ENCODE measurements at places on chromosomes 5 and 9. TPM values are rescaled to one million over a fixed set of nuclear protein-coding genes. Genes with fewer than 3 reads are reported as not detected.
A peak's percentile ranks its signal among the peaks of the same experiment; 100 is the strongest.

DNA sequence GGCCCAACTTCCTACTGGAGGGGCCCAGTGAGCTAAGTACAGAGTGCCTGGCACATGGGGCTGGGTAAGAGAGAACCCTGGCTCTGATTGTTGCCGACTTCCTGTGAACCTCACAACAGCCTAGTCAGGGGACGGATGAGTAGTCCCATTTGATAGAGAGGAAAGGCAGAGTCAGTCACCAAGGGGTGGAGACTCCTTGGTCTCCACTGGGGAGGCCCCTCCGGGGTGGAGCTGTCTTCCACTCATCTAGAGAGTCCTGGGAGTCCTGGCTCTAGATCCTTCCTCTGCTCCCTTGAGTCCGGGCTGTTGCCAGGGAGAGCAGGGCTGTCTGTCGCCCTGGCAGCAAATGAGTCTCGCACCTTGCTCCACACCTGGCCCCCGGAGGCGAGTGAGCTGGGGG lies 8.0 kb downstream of the GRK6 start:
- peak; percentile 76 for DNase-seq
- peaks cover 71% of the 10 kb centered on the region for H3K4me1 ChIP-seq
- peak overlapping the region; percentile 88 for H3K27ac ChIP-seq
- H3K27me3 ChIP-seq: no peaks in the 10 kb centered on the region
- H3K36me3 ChIP-seq: peaks cover 84% of the 10 kb centered on the region
- H3K4me3 ChIP-seq: peak overlapping the region; percentile 33

The ABCA1 gene
- total RNA-seq: 0.20 TPM

The DBH gene
- total RNA-seq: not detected

The PTGER4 gene
- 62.8 TPM for total RNA-seq

- peaks cover 8% of the 10 kb centered on the region for H3K4me1 ChIP-seq
- peaks cover 34% of the 10 kb centered on the region for H3K27me3 ChIP-seq
- no peak overlapping the region for H3K27ac ChIP-seq
- no peak for DNase-seq
These were observed 4.9 kb upstream of the NXNL2 start for GRCh38 chr9:88530051-88530450.

The IL31RA gene
- not detected for total RNA-seq

- peaks cover 60% of the 10 kb centered on the region for H3K27me3 ChIP-seq
- peaks cover 14% of the 10 kb centered on the region for H3K4me1 ChIP-seq
- H3K4me3 ChIP-seq: peak overlapping the region; percentile 68
- H3K36me3 ChIP-seq: peaks cover 10% of the 10 kb centered on the region
These were observed 855 bp downstream of the MCC start for GRCh38 chr5:113487416-113487780.

The HMCN2 gene
- total RNA-seq: not detected

- DNase-seq: no peak
- H3K27ac ChIP-seq: no peak overlapping the region
- no peaks in the 10 kb centered on the region for H3K4me1 ChIP-seq
- H3K27me3 ChIP-seq: peaks cover 15% of the 10 kb centered on the region
- H3K36me3 ChIP-seq: no peaks in the 10 kb centered on the region
These were observed 16.6 kb upstream of the TGFBI start for GRCh38 chr5:136012041-136012804.

The REEP2 gene
- 2.9 TPM for total RNA-seq

- H3K27me3 ChIP-seq: peaks cover 2% of the 10 kb centered on the region
- DNase-seq: no peak
- no peak overlapping the region for H3K27ac ChIP-seq
- no peaks in the 10 kb centered on the region for H3K36me3 ChIP-seq
- H3K4me1 ChIP-seq: peaks cover 63% of the 10 kb centered on the region
These were observed 39.1 kb upstream of the GZMA start for GRCh38 chr5:55063220-55063863.

DNA sequence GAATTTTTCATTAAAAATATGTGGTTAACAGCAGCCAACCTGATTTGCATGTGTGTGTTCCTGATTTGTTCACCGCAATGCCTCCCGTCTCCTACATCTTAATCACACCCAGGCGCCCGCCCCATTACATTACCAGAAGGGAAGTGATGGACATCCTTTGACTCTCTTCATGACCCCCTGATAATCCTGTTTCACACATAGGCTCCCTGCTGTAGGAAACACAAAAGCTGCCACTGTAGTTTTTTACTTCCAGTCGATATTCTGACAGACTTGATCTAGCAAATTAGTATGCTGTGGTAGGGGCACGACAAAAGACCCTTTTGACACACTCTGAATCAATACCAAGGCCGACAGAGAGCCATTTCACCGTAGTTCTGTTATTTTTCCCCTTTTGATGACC lies 287.8 kb upstream of the ISL1 start:
- H3K4me3 ChIP-seq: no peak overlapping the region
- no peaks in the 10 kb centered on the region for H3K4me1 ChIP-seq
- H3K36me3 ChIP-seq: no peaks in the 10 kb centered on the region

GRCh38 chr5:152271420-152271819 lies 133.7 kb downstream of the NMUR2 start:
- DNase-seq: no peak
- no peaks in the 10 kb centered on the region for H3K4me1 ChIP-seq
- no peak overlapping the region for H3K4me3 ChIP-seq
- no peaks in the 10 kb centered on the region for H3K36me3 ChIP-seq

The AK8 gene
- total RNA-seq: not detected

The CCDC171 gene
- total RNA-seq: 2.3 TPM

DNA sequence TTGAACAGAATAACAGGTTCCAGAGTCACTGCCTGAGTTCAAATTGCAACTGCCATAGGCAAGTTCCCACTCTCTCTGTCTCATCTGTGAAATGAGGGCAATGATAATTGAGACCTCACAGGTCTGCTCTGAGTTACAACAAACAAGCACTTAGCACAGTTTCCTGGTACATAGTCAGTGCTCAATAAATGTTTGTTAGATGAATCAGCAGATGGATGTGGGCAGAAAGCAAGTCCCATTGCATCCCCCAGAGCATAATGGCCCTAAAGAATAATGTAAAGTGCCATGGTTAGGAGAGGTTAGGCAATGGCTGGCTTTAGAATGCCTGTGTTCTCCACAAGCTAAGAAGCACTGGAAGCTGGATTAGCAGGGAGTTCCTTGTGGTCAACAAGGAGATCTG lies 136.5 kb upstream of the LARP1 start:
- no peaks in the 10 kb centered on the region for H3K36me3 ChIP-seq
- H3K27me3 ChIP-seq: peaks cover 10% of the 10 kb centered on the region
- H3K4me1 ChIP-seq: no peaks in the 10 kb centered on the region
- DNase-seq: no peak
- H3K4me3 ChIP-seq: no peak overlapping the region

GRCh38 chr5:98425640-98426039 lies 347.8 kb upstream of the RGMB start:
- no peak for DNase-seq
- H3K4me3 ChIP-seq: no peak overlapping the region
- no peaks in the 10 kb centered on the region for H3K36me3 ChIP-seq
- peaks cover 3% of the 10 kb centered on the region for H3K4me1 ChIP-seq

DNA sequence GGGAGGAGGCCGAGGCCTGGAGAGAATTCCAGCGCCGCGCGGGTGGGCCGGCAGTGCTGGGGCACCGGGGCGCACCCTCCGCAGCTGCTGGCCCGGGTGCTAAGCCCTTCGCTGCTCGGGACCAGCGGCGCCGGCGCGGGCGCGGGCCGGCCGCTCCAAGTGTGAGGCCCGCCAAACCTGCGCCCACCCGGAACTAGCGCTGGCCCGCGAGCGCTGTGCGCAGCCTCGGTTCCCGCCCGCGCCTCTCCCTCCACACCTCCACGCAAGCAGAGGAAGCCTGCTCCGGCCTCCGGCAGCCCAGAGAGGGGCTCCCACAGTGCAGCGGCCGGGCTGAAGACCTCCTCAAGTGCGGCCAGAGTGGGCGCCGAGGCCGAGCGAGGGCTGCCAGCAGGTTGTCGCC lies 7.7 kb upstream of the SRFBP1 start:
- no peak overlapping the region for H3K27ac ChIP-seq
- H3K27me3 ChIP-seq: peaks cover 20% of the 10 kb centered on the region
- H3K36me3 ChIP-seq: no peaks in the 10 kb centered on the region

DNA sequence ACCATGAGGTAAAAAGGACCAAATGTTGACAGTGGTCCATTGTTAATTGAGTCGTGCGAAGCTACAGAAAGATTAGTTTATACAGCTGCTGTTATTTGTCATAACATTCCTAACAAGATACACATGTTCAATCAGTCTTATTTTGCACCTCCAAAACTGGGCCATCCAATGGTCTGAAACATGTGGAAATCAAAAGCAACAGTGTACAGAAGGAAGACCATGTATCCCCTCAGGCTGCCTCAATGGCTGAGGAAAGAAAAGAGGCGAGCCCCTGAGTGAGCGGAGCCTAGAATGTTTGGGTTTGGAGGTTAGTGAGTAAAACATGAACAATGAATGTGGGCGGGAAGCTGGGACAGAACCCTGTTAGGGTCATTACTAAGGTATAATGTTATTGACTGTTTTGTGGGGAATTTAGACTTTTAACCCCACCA lies 35.6 kb downstream of the NFIB start:
- H3K4me1 ChIP-seq: no peaks in the 10 kb centered on the region
- peaks cover 7% of the 10 kb centered on the region for H3K27me3 ChIP-seq
- no peak for DNase-seq
- H3K27ac ChIP-seq: no peak overlapping the region

DNA sequence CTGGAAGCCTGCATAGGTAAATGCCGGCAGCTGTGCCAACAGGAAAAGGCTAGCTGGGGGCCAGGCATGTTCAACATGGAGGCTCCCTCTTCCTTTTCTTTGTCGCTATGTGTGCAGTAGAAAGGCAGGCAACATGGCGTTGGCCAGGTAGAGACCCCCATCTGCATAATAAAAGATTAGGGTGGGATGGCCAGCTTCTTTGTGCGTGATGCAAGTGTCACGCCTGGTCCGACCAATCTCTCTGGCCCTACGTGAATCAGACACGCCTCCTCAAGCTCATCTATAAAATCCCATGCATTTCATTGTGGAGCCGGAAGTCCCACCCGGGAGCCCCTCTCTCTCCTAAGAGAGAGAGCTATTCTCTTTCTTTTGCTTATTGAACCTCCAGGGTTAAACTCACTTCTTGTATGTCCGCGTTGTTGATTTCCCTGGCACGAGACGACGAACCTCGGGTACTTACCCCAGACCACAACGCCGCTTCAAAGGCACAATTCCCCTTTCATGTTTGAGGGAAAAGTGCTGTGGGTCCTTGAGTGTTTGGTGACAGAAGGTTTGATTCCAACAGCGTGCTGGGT lies 25.0 kb upstream of the C5orf47 start:
- H3K4me3 ChIP-seq: no peak overlapping the region
- DNase-seq: no peak
- no peaks in the 10 kb centered on the region for H3K27me3 ChIP-seq
- peaks cover 17% of the 10 kb centered on the region for H3K4me1 ChIP-seq

DNA sequence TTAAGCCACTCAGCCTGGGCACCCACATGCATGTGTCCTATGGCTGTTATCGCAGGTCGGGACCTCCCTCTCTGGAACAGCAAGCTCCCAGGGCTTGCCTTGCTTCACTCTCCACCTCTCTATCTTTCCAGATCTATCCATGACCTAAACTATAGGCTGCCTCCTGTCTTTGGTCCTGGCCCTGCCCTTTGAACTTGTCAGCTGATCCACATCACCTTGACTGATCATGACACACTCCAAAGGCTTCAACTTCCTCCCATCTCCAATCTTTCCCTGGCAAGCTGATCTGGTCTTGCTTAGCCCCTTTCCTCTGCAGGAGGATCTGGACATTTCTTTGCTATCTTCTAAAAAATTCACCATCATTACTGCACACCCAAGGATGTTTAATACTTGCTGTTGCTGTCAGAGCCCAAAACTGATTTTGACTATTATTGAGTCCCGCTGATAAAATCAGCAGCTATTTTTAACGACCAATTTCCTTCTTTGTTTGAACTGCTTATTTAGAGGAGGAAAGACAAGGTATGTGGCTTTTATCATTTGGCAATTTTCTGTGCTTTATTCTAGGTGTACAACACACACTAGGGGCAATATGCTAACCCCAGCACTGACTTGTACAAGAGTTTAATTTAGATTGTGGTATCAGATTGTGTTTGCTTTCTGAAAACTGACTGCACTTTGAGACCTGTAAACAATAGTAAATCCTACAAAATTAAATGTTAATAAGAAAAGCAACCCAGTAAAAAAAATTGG lies 33.5 kb downstream of the CARTPT start:
- H3K36me3 ChIP-seq: no peaks in the 10 kb centered on the region
- no peak for DNase-seq
- no peak overlapping the region for H3K27ac ChIP-seq
- no peaks in the 10 kb centered on the region for H3K27me3 ChIP-seq
- peaks cover 2% of the 10 kb centered on the region for H3K4me1 ChIP-seq

The TAF11L10 gene
- total RNA-seq: not detected

The FOXI1 gene
- not detected for total RNA-seq

DNA sequence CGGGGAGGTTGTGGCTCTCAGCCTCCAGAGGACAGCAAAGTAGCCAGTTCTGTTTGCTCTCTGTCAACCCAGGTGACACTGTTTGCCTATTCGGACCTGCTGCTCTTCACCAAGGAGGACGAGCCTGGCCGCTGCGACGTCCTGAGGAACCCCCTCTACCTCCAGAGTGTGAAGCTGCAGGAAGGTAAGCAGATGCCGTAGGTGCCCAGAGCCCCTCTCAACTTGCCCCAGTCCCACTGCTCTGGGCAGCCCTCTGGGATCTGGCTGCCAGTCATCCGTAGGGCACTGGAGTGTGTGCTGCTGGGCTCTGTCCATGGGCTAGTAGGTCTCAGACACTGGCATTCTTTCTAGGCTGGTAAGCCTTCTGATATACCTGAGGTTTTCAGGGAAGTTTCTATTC lies 59.3 kb downstream of the RGS3 start:
- peaks cover 84% of the 10 kb centered on the region for H3K36me3 ChIP-seq
- H3K4me3 ChIP-seq: peak overlapping the region; percentile 69
- no peak for DNase-seq

The PRKACG gene
- total RNA-seq: not detected

GRCh38 chr9:118094387-118094786 lies 390.2 kb downstream of the TLR4 start:
- no peaks in the 10 kb centered on the region for H3K36me3 ChIP-seq
- no peaks in the 10 kb centered on the region for H3K27me3 ChIP-seq
- H3K4me3 ChIP-seq: no peak overlapping the region
- H3K27ac ChIP-seq: no peak overlapping the region
- H3K4me1 ChIP-seq: no peaks in the 10 kb centered on the region
- no peak for DNase-seq

DNA sequence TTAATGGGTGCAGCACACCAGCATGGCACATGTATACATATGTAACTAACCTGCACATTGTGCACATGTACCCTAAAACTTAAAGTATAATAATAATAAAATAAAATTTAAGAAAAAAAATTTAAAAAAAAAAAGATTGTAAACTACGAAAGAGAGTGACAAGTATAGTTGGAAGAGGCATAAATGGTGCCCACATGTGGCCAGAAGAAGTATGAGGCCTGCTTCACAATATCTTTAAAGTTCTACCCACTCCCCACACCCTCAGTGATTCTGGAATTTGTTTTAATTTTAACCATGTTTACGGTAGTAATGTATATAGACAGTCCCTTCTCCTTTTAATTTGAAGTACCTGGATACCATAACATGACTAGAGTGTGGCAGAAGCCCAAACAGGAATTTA lies 172.7 kb downstream of the CHSY3 start:
- no peaks in the 10 kb centered on the region for H3K4me1 ChIP-seq
- H3K27ac ChIP-seq: no peak overlapping the region
- H3K36me3 ChIP-seq: no peaks in the 10 kb centered on the region
- no peak overlapping the region for H3K4me3 ChIP-seq
